ENCODE measurements at places on chromosomes 7 and 10.
A peak's percentile ranks its signal among the peaks of the same experiment; 100 is the strongest.

- no peak for DNase-seq
Measured at GRCh38 chr7:114943953-114944744, 22.3 kb downstream of the MDFIC start.

- DNase-seq, result no peak
Measured at GRCh38 chr10:7491949-7492659, 81.3 kb upstream of the SFMBT2 start.

DNA sequence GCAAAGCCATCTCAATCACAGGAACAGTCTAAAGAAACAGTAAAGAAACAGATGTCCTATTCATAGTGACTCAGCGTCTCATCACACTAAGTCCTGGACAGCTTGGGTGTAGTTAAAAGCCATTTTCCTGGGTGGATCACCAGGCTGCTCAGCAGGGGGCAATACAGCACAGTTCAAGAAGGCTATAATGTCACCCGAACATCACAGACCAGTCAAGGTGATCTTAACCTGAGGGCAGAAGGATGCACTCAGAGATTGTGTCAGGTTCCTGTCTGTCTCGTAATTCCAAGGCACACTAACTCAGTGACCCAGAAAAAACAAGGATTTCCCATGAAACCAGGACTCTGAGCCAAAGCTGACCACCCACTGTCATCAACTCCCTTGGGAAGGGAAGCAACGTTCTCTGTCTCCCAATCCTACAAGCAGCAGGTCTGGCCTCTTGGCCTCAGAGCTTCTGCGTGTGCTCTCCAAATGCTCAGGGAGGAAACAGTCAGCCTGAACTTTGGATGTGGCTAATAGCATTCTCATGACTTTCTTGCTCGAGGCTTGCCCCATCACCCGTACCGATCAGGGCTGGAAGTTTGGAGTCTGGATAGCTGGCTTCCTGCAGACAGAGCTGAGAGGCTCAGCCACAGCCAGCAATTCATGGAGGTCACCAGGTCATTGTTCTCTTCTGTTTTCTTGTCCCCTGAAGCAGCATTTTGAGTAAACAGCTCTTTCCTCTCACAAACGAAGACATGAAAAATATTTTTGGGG, 90.4 kb upstream of the FAM171A1 start:
- DNase-seq, result no peak

DNA sequence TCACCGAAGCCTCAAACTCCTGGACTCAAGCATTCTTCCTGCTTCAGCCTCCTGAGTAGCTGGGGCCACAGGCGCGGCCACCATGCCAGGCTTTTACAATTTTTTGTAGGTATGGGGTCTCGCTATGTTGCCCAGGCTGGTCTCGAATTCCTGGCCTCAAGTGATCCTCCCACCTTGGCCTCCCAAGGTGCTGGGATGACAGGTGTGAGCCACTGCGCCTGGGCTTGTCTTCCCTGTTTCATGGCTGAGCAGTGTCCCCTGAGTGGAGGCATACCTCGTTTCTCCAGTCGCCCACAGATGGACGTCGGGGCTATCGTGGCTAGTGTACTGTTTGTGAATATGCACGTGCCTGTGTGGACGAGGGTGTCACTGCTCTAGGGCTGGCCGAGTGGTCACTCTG, 11.3 kb downstream of the INPP5A start:
- no peak for DNase-seq

DNA sequence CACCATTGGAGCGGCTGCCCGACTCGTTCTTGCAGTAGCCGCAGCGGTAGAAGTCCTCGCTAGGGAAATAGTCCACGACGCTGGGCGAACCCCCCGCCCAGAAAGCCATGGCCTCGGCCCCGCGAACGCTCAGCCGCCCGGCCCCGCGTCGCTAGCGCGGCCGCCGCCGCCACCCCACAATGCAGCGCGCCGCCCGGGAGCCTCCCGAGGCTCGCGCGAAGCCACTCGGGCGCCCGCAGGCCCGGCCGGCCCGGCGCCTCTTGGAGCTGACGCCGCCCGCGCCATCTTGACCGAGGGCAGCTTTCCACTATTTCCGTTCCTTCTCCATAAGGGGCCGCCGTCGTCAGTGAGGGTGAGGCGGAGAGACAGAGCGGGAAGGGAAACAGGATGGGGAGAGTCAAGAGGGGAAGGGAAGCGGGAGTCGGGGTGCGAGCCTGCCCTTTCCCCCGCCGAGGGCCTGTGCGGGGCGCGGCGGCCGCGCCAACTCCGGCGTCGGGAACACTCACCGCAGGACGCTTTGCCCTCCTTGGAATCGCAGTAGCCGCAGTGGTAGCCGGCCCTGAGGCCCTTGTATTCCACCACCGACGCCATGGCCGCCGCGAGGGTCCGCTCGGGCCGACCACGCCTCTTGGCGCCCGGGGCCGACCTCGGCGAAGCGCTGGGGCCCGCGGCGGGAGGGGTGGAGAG, at the start of gene ATE1:
TSS of gene ATE1 (minus strand) at position 191 of the 687 bp plus-strand sequence. CDS start at position 109, 82 bp downstream.
- DNase-seq, result peak; percentile 89

DNA sequence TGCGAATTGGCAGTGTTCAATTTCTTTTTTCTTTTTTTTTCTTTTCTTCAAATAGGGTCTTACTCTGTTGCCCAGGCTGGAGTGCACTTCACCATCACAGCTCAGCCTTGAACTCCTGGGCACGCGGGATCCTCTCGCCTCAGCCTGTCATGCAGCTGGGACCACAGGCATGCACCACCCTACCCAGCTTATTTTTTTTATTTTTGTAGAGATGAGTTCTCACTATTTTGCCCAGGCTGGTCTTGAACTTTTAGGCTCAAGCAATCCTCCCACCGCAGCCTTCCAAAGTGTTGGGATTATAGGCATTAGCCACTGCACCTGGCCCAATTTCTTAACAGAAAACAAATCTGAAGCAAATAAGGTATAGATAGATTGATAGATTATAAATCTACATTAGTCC, 69.3 kb downstream of the SKIDA1 start:
- DNase-seq, result no peak

DNA sequence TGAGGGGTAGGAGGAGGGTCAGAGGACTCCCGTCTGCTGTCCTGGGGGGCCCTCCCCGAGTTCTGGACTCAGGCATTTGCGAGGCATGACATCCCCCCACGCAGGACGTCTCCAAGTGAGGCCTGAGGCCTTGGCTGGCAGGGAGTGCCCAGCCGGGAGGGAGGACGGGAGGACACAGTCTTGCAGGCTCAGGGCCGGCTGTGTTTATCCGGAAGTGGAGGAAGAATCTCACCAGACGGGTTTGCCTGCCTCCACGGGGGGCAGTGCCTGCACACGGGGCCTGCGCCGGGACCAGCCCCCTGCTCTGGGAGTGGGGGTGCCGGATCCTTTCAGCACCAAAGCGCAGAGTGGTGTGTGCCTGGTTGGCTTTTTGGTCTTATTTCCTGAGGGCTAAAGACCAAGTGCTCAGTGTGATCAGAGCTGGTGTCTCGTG, 10.9 kb downstream of the PWWP2B start:
- DNase-seq, result peak; percentile 86

DNA sequence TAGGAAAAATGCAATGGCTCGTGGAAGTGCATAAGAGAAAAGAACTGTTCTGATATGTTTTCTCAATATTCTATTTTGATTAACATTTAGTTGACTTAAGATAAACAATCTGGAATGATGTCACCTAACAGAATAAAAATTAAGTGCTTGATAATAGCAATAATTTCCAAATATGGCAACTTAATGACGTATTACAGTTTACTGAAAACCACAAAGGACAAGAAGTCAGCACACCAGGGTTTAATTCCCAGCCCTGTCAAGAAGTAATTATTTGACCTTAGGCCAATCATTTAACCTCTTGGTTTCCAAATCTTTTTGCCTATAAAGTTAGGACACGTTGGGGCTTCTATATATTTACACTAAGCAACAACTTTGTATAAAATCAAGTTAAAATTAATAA, 95.7 kb downstream of the CABCOCO1 start:
- no peak for DNase-seq

- DNase-seq, result no peak
Measured at GRCh38 chr10:112587729-112588128, 140.7 kb downstream of the VTI1A start.

- no peak for DNase-seq
Measured at GRCh38 chr10:36765782-36766414, 359.5 kb upstream of the ANKRD30A start.

GRCh38 chr7:99190359-99191009, 17.4 kb downstream of the KPNA7 start:
- DNase-seq, result no peak

GRCh38 chr7:124196519-124196918, 163.7 kb upstream of the TMEM229A start:
- no peak for DNase-seq

DNA sequence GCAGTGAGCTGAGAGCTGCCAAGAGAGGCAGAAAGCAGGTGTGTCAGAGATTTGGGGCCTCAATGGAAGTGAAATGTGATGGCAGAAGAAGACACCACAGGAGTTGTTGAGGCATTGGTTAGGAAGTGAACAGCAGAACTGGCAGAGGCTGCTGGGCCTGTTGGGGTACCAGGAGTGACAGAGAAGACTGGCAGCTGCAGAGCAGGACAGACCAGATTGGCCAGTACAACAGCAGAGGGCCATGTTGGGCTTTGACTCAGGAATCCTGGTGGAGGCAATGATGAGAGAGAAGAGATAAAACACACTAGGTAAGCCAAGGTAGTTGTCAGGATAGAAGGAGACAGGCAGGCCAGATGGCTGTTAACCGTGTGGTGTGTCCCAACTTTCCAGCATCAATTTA, 19.9 kb upstream of the HERPUD2 start:
- DNase-seq, result no peak

- DNase-seq, result no peak
Measured at GRCh38 chr10:78248651-78249464, 215.2 kb downstream of the RPS24 start.

- DNase-seq, result no peak
Measured at GRCh38 chr7:112800486-112800885, 10.3 kb upstream of the TMEM168 start.

DNA sequence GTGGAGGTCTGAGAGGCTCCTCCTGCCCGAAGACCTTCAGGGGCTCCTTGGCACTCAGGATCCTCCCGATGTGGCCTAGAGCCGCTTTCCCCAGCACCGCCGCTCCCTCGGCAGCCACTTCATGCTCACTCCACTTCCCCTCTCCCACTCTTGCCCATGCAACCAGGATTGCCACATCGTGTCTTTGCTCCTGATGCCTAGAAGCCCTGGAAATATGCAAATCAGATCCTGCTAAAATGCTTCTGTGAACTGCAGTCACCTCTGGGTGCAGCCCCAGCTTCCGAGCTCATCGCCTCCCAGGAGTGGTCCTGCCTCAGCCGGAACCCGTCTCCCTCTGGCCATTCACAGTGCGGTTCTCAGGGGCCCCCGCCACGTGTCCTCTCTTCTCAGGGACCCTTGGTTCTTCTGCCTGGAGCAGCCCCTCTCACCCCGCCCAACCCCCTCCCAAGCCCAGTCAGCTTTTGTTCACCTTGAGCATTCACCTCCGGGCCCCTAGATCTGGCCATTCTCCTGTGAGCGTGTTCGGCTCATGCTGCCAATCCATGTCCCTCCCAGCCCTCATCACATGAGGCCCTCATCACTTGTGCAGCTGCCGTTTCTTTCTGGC, 175.5 kb downstream of the ADARB2 start:
- DNase-seq, result no peak

DNA sequence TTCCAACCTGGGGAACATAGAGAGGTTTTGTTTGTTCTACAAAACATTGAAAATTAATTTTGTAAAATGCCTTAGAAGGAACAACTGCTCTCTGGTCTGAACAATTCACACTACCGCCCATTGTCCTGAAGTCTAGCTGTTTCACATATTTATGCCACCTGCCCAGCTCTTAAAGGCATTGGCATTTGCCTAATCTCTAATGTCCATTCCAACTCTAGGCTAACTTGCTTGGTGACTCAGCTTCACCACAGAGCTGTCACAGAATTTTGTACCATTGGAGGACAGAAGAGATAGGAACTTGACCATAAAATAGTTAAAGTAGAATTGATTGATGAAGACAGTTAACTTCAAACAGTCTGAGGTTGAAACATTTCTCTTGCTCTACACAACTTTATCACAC, 53.5 kb upstream of the PPP1R17 start:
- DNase-seq, result no peak

GRCh38 chr7:158067219-158067930, 520.2 kb downstream of the PTPRN2 start:
- peak; percentile 45 for DNase-seq

DNA sequence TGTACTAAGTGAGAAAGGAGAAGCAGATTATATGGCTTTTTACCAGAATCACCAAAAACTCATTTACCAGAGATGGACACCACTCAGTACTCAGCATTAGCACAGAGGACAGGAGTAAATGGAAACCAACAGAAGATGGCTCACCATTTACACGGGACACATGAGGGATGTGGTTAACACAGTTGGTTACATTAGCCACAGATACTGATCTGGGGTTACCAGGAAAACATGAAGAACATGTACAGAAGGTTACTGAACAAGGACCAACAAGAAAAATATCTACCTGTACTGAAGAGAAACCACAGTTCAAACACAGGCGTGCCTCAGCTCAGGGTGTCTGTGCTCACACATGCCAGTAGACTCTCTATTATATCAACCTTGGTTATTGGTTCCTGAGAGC, 1285.8 kb upstream of the SORCS1 start:
- DNase-seq, result no peak

GRCh38 chr10:11284291-11285085, 266.8 kb downstream of the CELF2 start:
- DNase-seq, result no peak

DNA sequence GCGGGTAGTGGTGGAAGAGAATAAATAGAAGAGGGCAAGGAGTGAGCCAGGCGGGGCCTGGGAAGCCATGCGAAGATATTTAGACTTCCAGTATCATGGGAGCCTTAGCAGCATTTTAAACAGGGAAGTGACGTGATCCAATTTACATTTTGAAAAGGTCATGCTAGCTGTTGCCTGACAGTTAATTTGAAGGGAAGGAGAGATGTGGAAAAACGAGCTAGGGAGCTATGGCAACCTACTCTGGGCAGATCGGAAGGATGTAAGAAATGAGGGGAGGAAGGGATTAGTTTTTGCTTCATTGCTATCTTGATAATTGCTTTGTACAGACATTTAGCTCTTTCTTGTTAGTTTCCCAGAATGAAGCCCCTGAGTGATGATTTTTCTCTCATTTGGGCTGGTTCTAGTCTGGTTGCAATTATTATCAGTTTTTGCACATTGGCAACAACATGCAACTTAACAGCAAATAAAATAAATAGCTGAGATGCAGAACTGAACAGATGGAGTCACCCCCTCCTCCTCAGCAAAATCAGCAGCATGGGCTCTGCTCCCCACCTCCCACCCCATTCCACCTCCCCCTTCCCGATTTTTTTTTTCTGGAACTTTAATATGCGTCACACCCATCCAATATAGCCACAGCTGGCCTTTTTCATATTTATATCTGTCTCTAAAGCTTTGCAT, 13.0 kb upstream of the CALU start:
- no peak for DNase-seq

DNA sequence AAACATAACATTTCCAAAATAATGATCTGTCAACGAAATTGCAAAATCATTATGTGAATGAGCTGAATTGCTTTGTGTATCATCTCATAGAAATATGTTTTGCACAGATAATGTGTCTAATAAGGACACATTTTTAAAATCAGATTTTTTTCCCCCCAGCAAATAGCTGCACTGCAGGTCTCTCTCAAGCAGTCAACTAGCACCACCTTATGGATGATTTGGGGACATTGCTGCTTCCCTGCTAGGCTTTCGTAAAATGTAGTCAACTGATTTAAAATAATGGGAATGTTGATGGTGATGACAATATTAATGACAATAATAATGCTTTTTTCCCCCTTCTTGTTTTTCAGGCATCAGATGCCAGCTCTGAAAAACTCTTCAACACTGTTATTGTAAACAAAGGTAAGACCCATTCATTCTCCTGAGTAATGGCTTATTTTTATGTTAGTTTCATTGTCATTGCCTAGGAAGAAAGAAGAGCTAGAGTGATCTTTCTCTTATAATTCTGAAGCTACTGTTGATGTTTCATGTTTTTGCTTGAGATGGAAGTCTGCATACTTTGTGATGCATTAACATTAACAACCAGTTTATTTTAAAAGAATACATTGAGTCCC, 433.6 kb upstream of the GALNT17 start:
- no peak for DNase-seq
